Stimulated activated CD8-positive, alpha-beta memory T cell treated with anti-CD3 and anti-CD28 coated beads, Interleukin-15, amount 100 ng/mL, for 24 hours (primary cell): ENCODE measurements at places on chromosomes 13 and 19.
A peak's percentile ranks its signal among the peaks of the same experiment; 100 is the strongest.

DNA sequence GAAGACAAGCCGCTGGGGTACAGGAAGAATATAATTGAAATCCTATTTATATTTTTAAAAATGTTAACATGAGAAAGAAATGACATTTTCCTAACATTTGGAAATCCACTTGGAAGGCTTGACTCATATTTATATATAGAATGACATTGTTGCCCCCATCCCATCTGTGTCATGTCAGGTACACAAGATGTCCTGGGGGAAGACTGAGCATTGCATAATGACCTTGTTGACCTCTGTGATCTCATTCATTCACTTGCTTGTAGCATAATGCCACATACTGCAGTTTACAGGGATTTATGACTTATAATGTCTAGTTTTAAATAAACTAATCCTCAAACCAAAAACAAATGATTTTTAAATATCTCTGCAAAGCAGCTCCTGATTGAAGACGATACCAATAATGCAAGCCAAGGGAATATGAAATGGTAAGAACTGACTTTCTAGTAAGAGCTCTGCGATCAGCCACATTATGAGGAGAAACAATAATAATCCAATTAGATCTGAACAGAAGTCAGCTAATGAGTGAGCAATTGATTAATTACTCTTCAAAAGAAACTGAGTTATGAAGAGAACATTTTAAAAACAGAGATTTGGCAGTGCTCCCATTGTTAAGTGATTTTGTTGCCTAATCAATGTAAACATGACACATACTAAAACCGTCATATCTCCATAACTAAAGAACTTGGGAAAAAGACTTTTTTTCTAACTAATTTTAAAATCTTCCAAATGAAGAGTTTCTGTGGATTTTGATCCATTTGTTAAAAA lies 21.2 kb upstream of the VWA8 start:
- no peak for DNase-seq

DNA sequence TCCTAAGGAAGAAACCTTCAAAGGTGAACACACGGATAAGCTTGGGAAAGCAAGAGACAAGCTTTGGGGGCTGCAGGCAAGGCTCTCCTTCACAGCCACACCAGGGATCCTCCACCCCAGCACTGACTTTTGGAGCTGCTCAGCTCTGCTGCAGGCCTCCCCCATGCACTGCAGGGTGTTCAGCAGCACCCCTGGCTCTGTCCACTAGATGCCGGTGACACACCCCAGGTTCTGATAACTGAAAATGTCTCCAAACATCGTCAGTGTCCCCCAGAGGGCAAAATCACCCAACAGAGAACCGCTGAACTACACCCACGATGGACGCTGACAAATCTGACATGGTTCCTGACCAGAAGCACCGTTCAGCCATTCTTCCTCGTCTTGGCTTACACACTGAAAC lies 90.5 kb downstream of the STK24 start:
- no peak for DNase-seq

DNA sequence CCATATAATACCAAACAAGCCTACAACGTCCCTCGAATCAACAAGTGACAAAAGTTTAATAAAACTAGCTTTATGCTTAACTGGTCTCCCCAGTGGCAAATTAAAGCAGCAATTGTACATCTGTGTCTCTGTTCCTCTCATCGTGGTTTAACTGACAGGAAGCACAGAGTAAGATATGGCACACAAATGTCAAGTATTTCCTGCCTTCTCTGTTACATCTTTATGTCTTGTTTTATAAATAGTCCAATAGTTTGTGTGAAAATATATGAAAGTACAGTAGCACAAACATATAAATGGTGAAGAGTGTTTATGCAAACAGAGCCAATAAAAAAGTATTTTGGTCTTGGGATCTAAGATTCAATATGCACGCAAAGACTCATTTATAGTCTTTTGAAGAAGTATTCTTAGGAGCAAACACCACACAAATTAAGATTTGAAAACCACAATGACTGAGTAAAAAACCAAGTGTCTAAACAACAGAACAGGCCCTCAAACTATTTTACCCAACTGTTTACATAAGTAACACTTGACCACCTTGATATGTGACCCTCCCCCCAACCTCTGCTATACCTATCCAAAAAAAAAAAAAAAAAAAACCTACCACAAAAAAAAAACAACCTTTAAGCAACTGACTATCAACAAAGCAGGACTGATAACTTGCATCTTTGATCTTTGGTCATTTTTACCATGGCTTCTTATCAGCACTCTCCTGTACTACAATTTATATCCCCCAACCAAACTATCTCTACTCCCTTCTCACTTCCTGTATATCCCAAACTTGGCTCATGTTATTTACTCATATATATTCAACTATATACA lies 14.0 kb downstream of the ELF1 start:
- no peak for DNase-seq

- DNase-seq, result no peak
Measured at GRCh38 chr19:13401388-13401787, 104.9 kb downstream of the CACNA1A start.

DNA sequence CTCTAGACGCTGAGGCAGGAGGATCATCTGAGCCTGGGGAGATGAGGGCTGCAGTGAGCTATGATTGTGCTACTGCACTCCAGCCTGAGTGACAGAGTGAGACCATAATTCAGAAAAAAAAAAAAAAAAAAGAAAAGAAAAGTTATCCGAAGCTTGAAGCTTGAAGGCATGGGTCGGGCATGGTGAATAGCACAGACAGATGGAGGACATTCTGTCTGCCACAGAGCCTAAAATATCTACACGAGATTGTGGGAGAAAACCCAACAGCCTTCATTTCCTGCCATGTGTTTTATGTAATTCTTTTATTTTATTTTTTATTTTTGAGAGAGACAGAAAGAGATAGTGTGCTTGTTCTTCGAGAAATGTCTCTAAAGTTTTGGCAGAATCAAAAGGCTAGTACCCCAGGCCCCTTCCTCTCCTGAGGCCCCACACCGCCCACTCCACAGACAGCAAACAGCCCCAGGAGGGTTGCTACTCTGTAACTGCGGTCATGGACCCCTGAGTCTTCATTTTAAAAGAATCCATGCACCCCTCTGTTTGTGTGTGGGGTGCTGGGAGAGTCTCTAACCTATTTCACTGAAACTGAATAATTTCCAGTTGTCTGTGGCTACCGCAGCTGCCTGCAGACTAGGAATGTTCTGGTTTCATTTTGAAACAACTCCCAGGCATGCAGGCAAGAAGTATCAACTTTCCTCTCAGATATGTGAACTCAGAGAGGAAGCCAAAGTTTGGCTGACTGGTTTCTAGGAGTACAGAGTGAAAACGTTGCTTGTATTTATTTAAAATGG lies 38.4 kb upstream of the RCBTB2 start:
- no peak for DNase-seq

DNA sequence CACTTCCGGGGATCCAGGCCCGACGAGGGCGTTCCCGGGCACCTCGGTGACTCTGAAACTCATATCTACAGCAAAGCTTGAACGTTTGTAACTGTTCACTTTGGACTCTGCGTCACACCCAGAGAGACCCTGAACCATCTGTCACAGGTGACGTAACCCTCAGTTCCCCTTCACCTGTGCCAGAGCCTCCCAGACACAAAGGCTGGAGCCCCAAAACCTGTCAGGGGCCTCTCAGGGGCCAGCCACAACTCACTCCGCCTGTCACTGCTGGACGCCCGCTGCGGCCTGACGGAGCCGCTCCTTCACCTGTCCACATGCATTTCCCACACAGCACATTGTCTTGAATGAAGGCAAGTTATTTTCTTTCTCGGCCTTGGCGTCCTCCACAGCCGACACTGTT lies 8.0 kb downstream of the RASA3 start:
- DNase-seq, result no peak

DNA sequence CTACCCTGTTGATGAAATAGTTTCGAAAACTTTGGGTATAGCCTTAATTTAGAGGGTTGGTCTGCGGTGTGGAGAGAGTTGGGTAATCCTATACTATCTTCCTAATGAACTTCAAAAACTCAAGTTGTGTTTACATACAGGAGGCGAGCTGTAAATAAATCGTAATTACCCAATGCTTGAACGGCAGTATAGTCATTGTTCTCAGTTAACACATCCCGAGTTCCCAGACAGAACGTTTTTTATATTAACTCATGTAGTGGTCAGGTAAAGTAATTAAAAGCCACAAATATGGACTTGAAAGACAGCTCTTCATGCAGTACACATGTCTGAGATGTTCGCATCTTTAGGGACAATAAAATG lies 1.5 kb downstream of the PDS5B start:
- DNase-seq, result no peak

GRCh38 chr19:14542711-14543328 lies 13.4 kb downstream of the TECR start:
- no peak for DNase-seq

GRCh38 chr19:2888731-2889224 lies 11.9 kb upstream of the ZNF57 start:
- peak; percentile 29 for DNase-seq

DNA sequence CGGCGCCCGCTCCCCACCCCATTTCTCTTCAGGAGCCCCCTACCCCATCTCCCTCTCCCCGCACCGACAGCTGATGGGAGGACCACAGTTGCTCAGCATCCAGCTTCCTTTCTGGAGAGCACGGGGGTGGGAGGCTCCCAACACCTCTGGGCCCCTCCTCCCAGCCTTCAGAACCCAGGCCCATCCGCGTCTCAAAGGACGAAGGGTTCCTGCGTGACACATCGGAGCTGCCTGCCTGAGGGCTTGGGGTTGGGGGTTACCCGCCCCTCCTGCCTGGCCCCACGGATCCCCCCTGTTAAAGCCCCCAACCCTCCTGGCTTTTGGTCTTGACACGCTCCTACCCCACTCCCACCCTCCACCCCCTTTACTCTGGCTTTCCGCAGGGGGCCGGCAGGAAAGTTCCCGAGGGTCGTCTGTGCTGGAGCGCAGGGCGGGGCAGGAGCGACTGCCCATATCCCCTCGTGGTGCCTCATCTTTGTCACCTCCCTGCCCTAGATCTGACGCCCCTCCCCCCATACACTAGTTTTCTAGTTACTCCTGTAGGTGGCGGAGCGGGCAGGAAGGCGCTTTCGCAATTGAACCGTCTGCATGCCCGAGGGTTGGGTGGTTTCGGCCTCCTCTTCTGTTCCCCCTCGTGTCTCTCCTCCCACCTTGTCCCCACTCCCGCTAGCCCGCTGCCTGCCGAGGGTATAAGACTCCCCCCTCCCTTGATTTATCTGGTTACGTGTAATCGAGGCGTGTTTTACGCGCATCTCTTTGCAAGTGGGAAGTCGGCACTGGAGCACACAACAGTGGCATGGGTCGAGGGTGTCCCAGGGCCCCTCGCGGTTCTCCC lies 924 bp downstream of the TRAPPC5 start:
- DNase-seq, result no peak

DNA sequence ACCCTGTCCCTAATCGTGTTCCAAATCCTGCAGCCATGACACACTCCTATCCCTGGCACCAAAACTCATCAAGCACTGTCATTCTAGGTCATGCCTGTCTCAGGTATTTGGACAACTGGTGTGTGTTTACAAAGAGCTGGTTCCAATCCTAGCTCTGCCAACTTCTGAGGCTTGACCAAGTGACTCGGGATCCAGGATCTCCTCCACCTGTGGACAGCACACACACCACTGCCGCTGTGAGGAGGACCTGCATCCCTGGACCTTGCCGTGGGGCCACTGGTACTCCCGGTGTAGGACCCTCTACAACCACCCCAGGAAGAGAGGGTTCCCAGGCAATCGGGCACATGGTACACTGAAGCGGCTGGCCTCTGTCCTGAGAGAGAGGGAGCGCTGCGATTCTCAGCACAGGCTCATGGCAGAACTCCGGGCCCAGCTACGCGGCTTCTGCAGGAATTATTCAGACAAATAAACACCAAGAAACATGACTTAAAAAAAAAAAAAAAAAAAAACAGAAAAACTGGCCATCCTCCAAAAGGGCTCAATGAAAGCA lies 20.4 kb downstream of the MLLT1 start:
- DNase-seq, result no peak

GRCh38 chr13:50390503-50391248 lies 375.4 kb downstream of the KCNRG start:
- DNase-seq, result no peak

GRCh38 chr13:69283301-69283700 lies 824.3 kb upstream of the ATXN8OS start:
- no peak for DNase-seq

DNA sequence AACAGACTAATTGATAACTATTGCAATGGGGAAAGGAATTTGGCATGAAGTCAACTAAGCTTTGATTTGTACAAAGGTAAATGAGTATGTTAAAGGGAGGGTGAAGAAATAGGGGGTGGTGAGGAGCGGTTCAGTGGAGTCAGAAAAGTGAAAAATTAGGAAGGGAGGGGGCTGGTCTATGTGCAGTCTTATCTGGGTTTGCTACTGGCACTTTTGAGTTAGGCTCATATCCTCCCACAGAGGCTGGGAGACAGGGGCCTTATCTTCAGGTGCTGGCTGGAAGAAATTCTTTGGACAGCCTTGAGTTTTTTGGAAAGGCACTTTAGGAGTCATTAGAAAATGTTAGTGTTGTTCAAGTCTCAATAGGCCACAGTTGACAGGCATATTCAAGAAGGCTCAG lies 11.1 kb downstream of the ZNF302 start:
- no peak for DNase-seq

DNA sequence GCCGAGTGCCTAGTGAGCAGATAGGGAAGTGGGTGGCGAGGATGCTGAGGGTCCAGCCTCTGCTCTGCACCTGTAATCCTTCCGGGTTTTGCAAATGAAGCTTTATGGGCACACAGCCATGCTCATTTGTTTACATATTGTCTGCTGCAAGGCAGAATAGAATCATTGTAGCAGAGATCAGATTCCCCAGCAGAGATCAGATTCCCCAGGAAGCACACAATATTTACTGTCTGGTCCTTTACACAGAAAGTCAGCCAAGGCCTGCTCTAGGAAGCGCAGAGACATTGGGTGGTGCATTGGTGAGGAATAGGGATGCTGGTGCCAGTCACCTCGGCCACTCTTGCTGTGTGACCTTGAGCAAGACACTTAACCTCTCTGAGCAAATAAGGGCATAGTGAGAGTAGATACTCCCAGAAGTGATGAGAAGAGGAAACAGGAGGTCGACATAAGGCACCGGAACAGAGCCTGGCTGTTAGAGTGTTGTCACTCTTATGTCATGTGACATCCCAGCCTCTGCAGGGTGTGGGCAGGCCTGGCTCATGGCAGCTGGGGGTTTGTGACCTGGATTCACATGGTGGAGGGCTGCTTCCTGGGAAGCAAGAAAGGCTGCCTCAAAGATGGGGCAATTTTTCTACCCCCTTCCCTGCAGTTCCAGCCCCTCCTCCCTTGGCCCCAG lies 25.6 kb downstream of the CARM1 start:
- no peak for DNase-seq

GRCh38 chr13:101341464-101341863 lies 74.8 kb downstream of the NALCN start:
- DNase-seq, result no peak
